ENCODE measurements at places on chromosomes 7 and 10. TPM values are rescaled to one million over a fixed set of nuclear protein-coding genes. Genes with fewer than 3 reads are reported as not detected.

- no peak for DNase-seq
Measured at GRCh38 chr10:13681528-13681927, 94.8 kb downstream of the PRPF18 start.

- DNase-seq = no peak
Measured at GRCh38 chr10:30722956-30723620, 93.5 kb upstream of the LYZL2 start.

- no peak for DNase-seq
Measured at GRCh38 chr10:68655620-68656126, 65.4 kb upstream of the CCAR1 start.

- no peak for DNase-seq
Measured at GRCh38 chr10:30282221-30282620, 66.9 kb downstream of the MTPAP start.

Gene CCDC146
- total RNA-seq = 5.8 TPM

Gene GLCCI1
- total RNA-seq = 18.2 TPM
